Stimulated activated CD4-positive, alpha-beta T cell treated with anti-CD3 and anti-CD28 coated beads, Interleukin-4, amount 100 ng/mL, for 24 hours (primary cell): ENCODE measurements at places on chromosomes 7 and 10.
A peak's percentile ranks its signal among the peaks of the same experiment; 100 is the strongest.

- DNase-seq, result no peak
These were observed 4.2 kb upstream of the PILRA start for GRCh38 chr7:100369105-100369504.

GRCh38 chr10:110883924-110884323 is 12.2 kb downstream of the PDCD4 start:
- DNase-seq, result no peak

GRCh38 chr7:55026867-55027490 is 8.2 kb downstream of the EGFR start:
- DNase-seq, result no peak

GRCh38 chr10:125084614-125085257 is 75.6 kb downstream of the CTBP2 start:
- DNase-seq, result no peak

GRCh38 chr7:34664755-34665154 is 6.7 kb downstream of the NPSR1 start:
- DNase-seq, result no peak

DNA sequence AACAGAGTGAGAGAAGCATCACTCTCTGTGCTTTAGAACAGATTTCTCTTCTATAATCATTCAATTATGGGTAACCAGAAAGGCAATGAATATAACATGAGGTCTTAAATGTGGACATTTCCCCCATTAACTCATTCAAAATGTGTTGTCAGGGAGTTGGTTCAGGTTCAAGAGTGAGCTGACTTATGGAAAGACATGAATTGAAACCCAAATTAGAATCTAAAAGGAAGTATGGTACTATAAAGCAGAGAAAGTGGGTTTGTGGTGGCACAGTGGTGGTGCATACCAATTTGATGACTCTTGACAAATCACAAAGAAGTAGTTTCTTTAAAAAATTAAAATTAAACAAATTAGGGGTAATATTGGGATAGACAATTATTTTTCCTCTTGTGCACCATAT is 114.6 kb upstream of the MEOX2 start:
- no peak for DNase-seq

GRCh38 chr7:71705901-71706596 is 574.1 kb downstream of the GALNT17 start:
- no peak for DNase-seq

GRCh38 chr10:94264085-94264484 is 98.7 kb downstream of the NOC3L start:
- no peak for DNase-seq

DNA sequence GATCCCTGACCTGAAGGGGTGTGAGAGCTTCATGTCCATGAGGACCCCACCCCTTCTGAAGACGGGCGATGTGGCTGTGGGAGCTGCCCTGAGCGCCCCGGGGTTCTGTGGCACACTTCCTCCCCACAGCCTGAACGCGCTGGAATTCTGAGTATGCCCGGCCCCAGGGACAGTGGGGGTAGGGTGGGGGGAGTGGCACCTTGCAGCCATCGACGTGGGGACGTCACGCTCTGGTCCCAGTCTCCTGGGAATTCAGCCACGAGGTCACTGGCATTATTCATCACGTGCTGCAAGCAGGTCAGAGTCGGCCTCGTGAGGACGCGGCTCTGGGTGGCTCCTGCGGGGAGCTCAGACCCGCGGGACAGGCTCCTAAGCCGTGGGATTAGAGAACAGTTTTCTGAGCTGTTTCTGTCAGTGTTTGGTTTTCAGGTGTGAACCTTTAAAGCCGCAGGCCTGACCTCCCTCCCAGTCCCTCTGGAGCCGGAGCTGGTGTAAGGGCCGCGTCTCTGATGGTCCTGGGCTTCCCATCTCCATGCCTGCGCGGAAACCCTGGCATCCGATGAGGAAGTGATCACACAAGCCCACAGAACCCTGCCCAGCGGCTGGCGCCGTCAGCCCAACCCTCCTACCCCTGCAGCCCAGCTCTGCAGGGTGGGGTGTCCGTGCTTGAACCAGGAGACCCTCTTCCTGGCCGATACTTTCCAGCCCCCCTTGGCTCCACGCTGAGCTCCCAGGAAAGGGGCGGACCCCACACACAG is 16.1 kb downstream of the GPR146 start:
- DNase-seq, result no peak

DNA sequence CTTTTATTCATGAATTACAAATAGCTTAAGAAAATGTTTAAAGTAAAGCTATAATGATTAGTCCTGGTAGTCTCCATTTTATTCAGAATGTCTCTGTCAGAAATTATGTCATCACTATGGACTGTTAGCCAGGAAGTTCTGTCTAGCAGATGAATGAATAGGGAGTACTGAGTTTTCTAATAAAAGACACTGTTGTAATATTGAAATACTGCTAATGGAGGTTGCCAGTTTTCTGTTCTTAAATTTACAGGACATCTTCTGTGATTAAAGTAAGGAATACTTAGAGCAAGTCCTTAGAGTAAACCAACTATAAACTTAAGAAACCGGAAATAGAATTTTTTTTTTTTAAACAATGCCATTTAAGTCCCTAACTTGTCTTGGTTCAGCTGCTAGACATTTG is 309.8 kb downstream of the ADK start:
- DNase-seq, result no peak

DNA sequence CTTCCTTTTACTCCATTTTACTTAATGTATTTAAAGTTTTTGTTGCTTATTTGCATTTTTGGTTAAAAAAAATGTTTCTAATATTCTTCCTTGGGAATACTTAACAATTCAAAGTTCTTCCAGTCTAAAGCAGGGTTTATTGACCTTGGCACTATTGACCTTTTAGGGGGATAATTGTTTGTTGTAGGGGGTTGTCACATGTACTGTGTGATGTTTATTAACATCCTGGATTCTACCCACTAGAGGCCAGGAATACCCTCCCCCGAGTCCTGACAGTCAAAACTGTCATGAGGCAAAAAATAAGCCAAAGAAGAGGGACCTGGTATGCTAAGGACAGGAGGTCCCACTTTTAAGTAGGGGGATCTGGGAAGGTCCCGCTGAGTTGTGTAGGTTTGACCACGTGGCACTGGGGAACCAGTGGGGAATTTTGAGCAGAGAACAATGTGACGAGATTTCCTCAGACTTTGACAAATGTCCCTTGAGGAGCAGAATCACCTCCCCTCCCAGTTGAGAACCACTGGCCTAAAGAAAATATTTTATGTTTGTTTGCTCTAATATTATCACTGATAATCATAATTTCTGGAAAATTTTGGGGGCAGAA is 178.3 kb upstream of the PRR15 start:
- no peak for DNase-seq

GRCh38 chr7:90211391-90212148 is at the start of gene STEAP2:
Gene STEAP2, plus strand, starts transcription at chr7:90211740. Its CDS starts 13,343 bp downstream, at chr7:90225083.
- DNase-seq, result peak; percentile 11

DNA sequence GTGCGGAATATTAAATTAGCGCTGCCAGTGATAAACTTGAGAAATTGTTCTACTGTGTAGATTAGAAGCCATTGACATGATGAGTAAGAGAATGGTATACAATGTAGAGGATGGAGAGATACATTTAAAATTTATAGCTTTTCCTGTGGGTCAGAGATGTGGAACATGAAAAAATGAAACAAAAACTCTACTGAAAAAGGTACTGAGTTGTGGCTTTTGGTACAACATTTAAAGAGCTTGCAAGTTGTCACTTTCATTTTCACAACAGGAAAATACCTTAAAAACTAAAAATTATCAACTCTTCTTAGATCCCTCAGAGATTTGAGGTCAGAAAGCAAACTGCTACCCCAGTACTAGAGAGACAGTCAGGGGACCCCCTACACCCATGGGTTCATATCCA is 348.8 kb upstream of the CDC14C start:
- no peak for DNase-seq

DNA sequence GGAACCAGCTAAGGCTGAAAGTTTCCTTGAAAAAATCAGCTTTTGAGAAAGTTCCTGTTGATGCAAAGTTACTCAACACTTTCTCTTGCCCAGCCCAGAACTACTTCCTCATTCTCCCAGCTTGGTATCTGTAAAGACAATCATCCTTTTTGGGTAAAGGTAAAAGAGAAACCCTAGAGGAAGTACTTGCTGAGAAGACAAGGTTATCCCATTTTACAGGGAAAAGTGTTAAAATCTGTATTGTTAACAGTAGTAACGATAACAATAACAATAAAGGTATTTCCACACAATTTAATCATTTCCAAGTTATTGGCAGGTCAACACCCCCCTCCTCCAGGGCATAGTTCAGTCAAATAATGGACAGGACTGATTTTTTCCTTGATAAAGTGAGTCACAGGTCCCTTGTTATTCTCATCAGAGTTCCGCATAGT is 2.4 kb downstream of the ALOX5 start:
- no peak for DNase-seq

- DNase-seq, result no peak
These were observed 1.1 kb downstream of the VWC2 start for GRCh38 chr7:49774459-49775064.

GRCh38 chr7:51000956-51001355 is 218.3 kb upstream of the GRB10 start:
- DNase-seq, result no peak

GRCh38 chr10:33391611-33392465 is 57.4 kb upstream of the NRP1 start:
- no peak for DNase-seq

DNA sequence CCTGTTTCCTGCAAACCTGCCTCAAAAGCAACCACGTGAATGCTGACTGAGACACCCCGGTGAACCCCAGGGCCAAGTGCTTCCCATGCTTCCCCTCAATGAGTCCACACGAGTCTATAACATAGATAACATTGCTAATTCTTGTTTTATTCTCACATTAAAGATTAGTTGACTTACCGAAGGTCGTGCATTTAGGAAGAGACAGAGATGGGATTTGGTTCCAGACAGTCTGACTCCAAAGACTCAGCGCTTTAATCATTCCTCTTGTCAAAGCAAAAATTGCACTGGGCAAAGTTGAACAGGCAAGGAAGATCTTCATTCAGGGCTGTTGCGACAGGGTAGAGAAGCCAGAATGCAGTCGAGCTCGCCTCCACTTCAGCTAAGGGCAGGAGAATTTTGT is 435.6 kb upstream of the C7orf33 start:
- DNase-seq, result no peak

GRCh38 chr7:33612442-33612841 is 292.9 kb upstream of the BMPER start:
- no peak for DNase-seq

GRCh38 chr7:73397521-73398281 is 35.9 kb upstream of the FZD9 start:
- DNase-seq, result no peak

GRCh38 chr7:64603271-64603670 is 40.4 kb upstream of the ZNF680 start:
- no peak for DNase-seq

DNA sequence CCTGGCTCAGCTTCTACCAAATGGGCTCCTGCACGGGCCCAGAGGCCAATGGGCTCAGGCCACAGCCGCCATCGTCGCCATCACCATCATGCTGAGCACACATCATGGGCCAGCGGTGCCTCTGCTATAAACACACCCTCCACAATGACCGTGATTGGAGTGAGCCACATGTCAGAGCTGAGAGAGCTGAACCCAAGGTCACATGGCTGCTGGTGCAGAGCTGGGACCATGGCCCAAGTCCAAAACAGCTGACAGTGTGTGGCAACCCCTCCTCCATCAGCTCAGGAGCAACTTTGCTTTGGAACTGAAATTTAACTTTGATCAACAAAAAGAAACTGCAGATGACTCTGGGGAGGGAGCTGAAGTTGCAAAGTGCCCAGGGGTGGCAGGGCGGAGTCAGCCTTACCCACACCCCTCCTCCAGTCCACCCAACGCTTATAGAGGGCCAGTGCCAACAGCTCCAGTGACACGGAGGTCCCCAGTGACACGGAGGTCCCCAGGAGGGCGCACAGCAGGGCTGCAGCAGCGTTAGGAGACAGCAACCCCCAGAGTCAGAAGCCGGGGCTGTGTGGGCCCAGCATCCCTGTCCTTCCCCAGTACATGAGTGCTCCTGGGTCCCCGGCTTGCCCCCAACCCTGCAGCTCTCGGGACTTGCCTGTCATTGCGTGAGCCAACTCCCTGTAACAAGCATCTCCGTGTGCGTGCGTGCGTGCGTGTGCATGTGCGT is 249.6 kb downstream of the ELFN1 start:
- DNase-seq, result no peak

- DNase-seq, result peak; percentile 31
These were observed 180.5 kb upstream of the ASAH2 start for GRCh38 chr10:50431791-50432190.

- no peak for DNase-seq
These were observed 417.7 kb upstream of the CELF2 start for GRCh38 chr10:10600004-10600403.
